Astrocyte of the hippocampus (primary cell): ENCODE measurements at places on chromosomes 16 and 17.
A peak's percentile ranks its signal among the peaks of the same experiment; 100 is the strongest.

DNA sequence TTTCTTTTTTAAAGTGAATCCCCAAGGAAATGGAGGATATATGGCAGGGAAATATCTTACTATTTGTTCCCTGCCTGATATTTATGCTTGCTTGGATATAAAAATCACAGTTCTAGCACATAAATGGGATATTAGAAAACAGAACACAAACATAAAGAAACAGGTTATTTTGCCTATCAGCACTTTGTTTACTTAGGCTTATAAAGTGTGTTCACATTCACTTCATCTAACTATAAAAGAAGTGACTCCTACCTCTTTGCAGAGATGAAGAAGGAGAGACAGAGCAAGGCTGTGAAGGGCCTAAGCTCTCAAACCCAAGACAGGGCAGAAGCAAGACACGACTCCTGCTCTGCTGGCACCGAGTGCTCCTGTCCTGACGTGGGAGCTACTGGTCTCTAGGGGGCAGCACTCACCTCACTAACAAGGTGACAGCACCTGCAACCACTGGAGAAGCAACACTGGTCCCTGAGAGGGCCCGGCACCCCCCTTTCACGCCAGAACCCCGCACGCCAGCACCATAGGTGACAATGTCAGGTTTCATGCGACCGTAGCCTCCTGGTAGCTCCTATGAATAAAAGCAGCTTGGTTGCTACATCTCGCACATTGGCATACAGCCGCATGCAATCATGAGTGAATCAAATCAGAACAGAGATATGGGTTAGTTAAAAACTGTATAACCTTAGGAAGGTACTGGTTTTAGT is 32.0 kb downstream of the MBTPS1 start:
- peak; percentile 78 for DNase-seq

DNA sequence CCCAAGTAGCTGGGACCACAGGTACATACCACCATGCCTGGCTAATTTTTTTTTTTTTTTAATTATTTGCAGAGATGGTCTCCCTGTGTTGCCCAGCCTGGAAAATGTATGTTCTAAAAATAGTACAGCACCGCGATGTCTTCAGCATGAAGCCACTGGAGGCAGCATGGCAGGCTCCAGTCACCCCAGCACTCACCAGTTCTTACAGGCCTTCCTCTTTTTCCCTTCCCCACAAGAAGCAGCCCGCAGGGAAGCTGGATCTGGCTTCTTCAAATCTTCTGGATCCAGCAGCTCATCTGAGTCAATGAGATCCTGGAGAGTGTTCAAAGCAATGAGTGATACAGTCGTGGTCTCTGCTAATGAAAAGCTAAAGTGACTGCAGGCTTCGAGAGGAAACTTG is 16.2 kb downstream of the CIAPIN1 start:
- DNase-seq, result no peak

- no peak for DNase-seq
Measured at GRCh38 chr16:9499941-9500593, 408.6 kb downstream of the HAPSTR1 start.

DNA sequence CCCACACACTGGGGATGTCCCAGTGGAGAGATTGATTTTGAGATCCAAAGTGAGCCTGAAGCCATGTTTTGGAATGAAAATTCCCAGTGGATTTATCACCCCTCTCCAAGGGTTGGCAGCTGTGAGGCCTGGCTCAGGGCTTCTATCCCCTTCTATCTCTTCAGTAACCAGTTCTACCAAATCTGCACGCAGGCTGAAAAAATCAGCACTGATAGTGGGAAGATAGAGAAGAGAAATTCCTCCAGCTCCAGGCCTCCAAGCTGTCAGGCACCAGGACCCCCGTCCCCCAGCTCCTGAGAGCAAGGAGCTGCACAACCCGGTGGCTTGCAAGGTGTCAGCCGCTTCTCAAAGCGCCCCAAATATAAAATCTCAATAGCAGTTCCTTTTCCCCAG is 1.0 kb downstream of the FLOT2 start:
- DNase-seq, result no peak

DNA sequence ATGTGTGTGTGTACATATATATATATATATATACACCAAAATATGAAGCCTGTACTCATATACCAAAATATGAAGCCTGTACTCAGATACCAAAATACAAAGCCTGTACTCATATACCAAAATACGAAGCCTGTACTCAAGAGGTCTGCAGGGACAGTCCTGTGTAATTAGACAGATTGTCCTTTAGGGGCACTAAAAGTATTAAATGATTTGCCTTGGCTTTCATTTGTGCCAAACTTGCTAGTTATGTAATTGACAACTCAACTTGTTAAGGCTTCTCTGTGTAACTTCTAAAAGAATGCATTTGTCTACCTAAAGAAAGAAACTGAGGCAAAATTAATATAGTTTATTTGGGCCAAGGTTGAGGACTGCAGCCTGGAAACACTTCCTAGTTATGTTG is 30.8 kb upstream of the DHX40 start:
- no peak for DNase-seq

DNA sequence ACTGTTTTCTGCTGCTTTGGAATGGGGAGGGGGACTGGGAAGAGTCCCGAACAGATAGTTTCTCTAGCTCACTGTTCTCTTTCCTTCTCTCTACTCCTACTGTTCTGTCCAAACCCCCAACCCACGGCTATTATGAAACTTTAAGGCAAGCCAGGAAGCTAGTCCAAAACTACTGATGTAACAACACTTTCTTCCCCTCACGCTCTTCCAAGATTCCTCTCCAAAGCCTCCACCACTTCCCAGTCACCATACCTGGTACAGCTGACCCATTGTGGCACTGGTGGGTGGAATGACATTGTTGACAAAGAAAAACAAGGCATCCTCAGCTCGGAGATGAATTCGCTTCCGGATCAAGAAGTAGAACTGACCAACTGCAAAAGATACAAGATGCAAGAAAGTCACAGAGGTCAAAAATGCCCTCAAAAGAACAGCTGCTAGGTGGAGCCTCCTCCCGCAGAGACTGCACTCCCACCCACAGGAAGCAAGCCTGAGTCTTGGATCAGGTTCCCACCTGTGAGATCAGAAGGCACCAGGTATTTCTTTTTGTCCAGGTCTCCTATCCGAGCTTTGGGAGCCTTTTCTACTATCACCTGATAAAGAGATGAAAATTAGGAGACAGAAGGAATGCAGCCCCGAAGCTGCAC is 1.0 kb downstream of the GABARAP start:
- DNase-seq, result no peak

DNA sequence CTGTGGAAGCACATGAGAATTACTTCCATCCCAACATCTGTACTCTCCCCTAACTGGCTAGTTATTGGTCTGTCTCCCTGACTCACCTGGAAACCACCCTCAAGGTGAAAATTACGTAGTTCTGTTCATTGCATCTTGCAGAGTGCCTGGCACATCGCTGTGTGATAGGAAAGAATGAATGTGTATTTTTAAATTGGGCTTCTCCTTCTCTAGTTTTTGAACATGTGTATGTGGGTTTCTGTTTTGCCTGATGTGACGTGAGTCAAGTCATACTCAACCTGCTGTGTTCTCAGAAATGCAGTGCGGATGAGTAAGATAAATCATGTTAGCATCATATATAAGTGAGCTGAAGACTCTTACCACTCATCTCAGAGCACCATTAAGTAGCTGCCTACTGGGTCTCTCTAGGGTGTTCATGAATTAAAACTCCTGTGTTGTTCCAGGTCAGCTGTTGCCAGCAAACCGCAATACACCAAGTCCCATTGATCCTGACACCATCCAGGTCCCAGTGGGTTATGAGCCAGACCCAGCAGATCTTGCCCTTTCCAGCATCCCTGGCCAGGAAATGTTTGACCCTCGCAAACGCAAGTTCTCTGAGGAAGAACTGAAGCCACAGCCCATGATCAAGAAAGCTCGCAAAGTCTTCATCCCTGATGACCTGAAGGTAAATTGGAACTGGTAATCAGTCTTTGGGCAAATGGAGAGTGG is 50.2 kb downstream of the HLF start:
- DNase-seq, result no peak

GRCh38 chr17:73305845-73306836 is 5.7 kb downstream of the CDC42EP4 start:
- DNase-seq, result no peak
